ENCODE measurements at places on chromosomes 13 and 19.

DNA sequence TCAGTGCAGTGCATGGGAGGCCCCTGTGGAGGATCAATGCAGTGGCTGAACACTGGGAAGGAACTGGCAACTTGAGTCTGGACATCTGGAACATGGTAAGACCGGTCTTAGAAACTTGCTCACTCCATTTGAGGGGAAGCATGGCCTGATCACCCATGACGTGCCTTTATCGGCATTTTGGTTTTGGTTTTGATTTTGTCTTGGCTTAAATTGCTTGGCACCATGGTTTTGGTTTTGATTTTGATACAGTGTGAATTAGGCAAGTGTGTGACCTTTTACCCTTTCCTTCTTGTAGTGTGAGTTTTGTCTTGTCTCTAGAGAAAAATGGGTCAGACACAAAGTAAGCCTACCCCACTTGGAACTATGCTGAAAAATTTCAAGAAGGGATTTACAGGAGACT lies 77.3 kb downstream of the ZNF486 start:
- DNase-seq = no peak

DNA sequence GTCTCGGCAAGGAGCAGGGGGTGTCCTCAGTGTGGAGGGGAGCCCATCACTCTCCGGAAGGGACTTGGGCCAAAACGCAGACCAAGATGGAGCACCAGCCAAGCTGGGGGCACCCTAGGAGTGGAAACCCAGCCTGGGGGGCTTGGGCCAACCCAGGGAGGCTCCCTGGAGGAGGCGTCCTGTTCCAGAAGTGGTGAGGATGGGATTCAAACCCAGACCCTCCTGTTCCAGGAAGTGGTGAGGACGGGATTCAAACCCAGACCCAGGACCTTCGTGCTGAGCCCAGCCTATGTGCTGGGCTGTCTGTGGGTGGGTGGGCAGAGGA lies 848 bp upstream of the PLIN4 start:
- DNase-seq = no peak

DNA sequence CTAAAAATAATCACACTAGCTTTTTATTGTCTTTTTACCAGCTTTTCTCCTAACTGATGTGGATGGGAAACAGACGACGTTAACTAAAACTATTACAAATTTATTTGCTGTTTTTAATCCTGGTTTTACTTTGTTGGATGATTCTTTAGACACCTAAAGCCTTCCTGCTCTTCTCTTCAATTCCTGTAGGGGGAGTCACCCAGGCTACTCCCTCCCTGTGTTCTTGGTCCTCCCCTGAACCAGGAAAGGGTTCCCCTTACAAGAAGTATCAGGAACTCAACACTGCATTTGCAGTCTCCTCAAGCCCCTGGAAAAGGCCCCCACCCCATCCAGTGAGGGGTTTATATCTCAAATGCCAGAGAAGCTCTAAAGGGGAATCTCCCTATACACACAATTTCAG lies 206.1 kb downstream of the SUCLA2 start:
- no peak for DNase-seq

DNA sequence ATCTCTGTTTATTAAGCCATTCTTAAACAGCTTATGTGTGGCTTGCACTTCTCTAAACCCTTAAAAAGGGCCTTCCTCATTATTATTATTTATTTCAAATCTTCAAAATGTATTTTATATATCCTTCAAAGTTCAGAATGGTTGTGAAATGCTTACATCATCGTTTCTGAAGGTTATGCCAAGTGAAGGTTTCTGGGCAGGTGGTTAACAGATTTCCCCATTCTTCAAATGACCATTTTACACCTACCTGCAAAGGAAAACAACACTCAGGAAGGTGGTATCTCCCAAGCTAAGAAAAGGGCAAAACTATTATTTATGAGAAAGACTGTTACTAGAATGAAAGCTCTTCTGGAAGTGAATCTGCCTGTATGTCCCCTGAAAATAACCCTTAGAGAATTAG lies 191.6 kb downstream of the SHISA2 start:
- no peak for DNase-seq

DNA sequence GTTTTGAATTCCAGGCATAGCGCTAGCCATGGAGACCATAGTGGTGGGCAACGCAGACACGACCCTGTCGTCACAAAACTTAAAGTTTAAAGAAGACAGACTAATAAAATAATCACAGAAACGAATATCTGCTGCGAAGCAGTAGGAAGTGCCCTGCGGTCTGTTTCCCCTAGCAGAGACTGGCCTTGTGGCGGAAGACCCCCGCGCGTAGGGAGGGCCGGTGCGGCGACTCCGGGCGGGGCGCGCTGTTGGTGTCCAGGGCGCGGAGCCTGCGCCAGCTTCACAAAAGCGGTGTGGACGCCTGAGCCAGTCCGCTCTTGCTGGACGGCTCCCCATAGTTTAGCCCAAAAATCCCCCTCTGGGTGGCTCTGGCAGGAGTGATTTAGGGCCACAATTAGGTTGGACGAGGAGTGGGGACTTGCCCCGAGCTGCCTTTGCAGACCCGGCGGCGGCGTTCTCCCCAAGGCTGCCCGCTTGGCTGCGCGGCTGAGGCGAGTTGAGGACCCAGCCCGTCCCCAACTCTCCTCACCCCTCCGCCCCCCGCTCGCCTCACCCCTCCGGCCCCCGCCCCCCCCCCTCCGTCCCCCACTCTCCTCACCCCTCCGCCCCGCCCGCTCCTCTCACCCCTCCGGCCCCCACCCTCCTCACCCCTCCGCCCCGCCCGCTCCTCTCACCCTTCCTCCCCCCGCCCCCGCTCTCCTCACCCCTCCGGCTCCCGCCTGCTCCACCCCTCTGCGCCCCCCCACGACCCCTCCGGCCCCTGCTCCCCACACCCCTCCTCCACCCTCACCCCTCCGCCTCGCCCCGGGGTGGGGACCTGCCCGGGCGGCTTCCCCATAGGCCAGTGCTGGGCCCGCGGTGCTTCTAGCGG lies 14.2 kb upstream of the LATS2 start:
- no peak for DNase-seq

GRCh38 chr13:49610176-49610575 lies 18.1 kb upstream of the ARL11 start:
- DNase-seq = no peak
